ENCODE measurements at places on chromosomes 16 and 17.
A peak's percentile ranks its signal among the peaks of the same experiment; 100 is the strongest.

DNA sequence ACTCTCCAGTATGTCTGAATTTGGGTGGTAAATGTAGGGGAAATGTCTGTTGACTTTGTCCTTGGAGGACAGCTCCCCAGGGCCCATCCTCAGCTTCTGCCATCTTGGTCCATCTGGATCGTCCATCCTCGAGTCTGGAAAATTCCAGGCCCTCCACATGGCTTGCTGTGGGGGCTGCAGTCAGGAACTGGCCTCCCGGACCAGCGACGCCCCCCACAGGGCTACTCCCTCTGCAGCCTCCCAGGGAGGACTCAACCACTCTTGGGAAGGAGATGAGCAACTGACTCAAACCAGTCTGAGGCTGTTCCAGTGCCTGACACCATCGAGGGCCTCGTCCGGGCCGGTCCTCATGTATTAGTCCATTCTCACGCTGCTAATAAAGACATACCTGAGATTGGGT, 5.5 kb upstream of the ZG16B start:
- DNase-seq = no peak

DNA sequence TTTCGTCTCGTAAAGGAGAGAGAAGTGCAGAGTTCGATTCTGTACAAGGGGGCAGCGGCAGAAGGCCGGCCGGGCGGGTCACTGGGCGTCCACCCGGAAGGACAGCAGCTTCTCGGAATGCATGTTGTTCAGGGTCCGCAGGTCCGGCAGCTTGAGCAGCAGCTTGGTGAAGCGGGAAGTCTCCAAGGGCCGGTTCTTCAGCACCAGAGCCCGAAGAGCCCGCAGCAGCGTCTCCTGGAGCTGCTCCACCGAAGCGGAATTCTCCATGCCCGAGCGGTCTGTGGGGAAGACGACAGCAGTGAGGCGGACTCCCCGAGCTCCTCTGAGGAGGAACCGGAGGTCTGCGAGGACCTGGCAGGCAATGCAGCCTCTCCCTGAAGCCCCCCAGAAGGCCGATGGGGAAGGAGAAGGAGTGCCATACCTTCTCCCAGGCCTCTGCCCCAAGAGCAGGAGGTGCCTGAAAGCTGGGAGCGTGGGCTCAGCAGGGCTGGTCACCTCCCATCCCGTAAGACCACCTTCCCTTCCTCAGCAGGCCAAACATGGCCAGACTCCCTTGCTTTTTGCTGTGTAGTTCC, 7.3 kb downstream of the NR1D1 start:
- DNase-seq = no peak

GRCh38 chr17:60145006-60145935, 4.5 kb upstream of the CA4 start:
- DNase-seq = no peak

GRCh38 chr16:52552643-52553042, 5.7 kb upstream of the TOX3 start:
- no peak for DNase-seq

- DNase-seq = no peak
Observed at GRCh38 chr17:2060385-2060658, 5.4 kb downstream of the HIC1 start.

DNA sequence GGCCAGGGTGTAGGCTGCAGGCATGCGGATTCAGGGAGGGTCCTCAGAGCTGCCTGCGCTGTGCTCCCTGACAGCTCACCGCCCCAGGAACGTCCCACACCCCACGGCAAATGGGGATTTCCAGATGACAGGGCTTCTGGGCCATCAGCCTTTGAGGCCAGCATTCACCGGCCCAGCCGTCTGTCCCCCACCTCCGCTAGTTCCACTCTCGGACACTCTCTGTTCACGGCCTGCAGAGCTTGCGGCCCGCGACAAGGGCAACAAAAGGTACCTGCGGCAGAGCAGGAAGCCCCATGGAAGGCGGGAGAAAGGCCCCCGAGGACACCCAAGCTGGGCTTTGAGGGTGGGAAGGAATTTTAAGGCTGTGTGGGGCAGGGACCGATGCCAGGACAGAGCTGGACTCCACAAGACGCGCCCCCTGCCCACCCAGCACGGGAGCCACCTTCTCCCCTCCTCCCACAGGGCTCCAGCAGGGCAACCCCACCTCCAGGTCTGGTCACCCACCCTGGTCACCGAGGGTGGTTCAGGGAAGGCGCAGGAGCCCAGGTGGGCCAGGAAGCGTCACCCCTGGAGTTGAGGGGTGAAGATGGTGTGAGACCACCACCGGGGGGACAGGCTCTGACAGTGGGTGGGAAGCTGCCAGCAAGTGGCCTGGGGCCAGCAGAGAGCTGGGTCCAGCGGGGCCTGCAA, 5.6 kb upstream of the CYBA start:
- no peak for DNase-seq

DNA sequence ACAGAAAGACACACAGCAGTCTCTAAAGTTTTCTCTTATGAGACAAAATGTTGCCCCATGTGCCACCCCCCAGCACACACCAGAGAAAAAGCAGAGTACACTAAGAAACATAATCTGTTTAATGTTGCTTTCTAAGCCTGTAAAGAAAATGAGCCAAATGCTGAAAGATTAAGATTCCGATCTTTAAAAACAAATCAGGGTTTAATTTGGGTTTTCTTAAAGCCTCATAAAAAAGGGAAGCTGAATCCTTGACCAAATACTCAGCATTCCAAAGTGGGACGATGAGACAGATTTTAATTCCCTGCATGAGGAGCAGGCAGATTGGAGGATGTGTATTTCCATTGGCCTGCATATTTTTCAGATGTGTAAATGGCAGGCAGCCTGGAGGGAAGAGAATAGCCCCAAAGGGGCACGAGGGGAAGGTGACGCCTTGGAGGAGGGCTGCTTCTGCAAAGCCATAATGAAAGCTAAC, 118.4 kb downstream of the COPRS start:
- no peak for DNase-seq

DNA sequence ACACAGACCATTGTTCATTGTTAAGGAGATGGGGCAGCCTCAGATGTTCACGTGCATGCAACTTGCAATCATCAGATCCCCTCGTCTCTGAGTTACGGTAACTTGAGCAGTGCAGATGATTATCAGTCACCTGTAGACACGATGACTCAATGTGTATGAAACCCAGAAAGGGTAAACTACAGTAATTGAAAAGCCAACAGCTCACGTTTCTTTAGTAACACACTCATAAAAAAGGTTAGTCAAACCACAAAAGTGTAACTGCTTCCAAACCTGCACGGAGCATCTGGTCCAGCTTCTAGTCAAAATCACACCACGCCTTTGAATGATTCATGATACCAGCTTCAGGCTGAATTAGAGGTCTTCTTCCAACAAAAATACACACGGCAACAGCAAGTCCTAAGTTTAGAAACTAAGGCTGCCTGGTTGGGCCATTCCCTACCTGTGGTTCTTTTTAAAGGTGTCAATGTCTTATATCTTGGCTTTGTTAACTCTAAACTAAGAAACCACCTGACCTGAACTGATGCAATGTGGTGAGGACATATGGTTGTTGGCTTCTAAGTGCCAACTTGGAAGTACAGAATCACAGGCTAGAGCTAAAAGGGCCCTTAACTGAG, 32.3 kb downstream of the GRB7 start:
- DNase-seq = peak; percentile 54
